Stimulated activated CD4-positive, alpha-beta T cell treated with anti-CD3 and anti-CD28 coated beads, Interleukin-12 subunit alpha, Interleukin-12 subunit beta, amount 100 ng/mL, for 24 hours (primary cell): ENCODE measurements at places on chromosomes 6 and 20.

GRCh38 chr6:134317471-134318131, at the start of gene SGK1:
Gene SGK1 (minus strand): TSS chr6:134318112. CDS start chr6:134317460, 652 bp downstream.
- DNase-seq: peak; percentile 5

GRCh38 chr6:169905041-169905807, 153.8 kb downstream of the ERMARD start:
- DNase-seq: no peak

- DNase-seq: no peak
These were observed 147.1 kb downstream of the TAF4 start for GRCh38 chr20:61918548-61918947.

GRCh38 chr6:144762469-144762868, 477.3 kb downstream of the UTRN start:
- no peak for DNase-seq

DNA sequence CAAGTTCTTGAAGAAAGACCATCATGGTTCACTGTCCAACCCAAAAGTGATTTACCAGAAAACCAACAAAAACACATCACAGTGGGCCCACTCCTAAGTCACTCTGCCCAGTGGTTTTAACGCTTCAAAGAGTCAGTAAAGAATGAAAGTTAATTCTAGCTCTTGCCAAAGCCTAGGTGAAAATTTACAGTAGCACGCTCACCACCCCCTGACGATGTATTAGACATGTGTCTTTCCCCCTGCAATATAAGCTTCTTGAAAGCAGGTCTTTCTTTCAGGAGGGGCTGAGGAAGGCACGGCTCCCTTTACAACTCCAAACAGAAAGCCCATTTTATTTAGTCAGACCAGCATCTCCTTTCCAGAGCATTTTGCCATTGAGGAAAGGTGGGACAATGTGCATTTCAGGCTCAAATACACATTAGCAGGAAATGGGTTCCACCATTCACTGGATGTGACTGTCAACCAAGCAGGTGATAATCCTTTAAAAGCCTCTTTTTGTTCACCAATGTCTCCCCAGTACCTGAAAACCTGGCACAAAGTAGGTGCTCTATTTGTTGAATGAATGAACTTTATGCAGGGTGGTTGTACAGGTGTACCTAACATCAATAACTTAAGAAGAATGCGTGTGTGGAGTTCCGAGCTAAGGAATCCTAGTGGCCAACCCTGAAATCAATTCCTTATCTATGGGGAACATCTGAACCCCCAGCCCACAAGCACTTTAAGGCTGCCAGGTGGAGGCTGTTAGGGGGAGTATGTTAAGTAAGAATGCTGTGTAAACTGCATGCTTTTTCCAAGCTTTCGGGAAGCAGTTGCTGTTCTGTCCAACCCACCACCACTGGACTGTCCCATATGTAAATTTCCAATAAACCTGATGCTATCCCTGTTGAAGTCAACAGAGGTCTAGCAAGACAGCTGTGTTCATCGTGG, 11.4 kb downstream of the EZR start:
- no peak for DNase-seq

GRCh38 chr6:28267695-28268059, 734 bp downstream of the ZSCAN26 start:
- DNase-seq: no peak

GRCh38 chr6:157169656-157170055, 153.7 kb downstream of the TMEM242 start:
- DNase-seq: no peak

GRCh38 chr6:167706313-167707109, 120.2 kb upstream of the AFDN start:
- peak; percentile 68 for DNase-seq

- DNase-seq: no peak
These were observed 337.6 kb downstream of the CDC5L start for GRCh38 chr6:44725070-44725469.

DNA sequence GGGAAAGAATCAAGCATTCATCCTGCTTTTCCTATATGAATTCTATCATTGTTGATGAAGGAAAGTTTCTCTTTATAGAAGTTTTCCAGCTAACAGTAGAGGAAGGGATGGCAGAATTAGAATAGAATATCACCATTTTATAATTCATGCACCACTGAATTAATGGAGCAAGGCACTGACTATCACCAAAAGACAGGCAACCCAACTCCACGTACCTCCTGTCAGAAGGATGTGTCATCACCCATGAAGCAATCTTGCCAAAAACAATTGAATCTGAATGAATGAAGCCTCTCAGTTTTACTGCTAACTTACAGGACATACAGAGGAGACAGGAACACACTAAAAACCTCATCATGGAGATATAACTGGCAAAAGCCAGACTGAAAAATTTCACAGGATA, 122.4 kb downstream of the NFATC2 start:
- DNase-seq: no peak

DNA sequence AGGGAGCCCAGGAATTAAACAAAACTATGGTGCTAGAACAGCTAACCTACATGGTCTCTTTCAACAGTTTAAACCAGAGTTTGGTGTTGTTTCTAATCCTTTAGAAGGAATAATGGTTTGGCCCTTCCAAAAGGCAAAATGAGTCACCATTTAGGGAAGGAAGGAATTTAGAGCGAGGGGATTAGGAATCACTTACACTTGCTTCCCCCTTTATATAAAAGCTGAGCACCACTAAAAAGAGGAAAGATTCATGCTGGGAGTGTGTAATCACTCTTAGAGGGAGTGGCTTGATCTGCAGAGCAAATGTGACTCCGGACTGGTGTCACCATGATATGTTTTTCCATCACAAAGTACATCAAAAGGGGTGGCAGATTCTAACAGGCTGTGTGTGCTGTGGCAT, 63.6 kb downstream of the F13A1 start:
- no peak for DNase-seq

- DNase-seq: no peak
These were observed 10.4 kb upstream of the KCNK5 start for GRCh38 chr6:39239527-39240154.

GRCh38 chr20:9616833-9617461, 102.6 kb downstream of the LAMP5 start:
- DNase-seq: peak; percentile 33
